Activated naive CD8-positive, alpha-beta T cell treated with anti-CD3 and anti-CD28 coated beads, Interleukin-2, amount 10 ng/mL, durations not matched to agents 7 days and 5 days (primary cell): ENCODE measurements at places on chromosomes 1 and 21.
A peak's percentile ranks its signal among the peaks of the same experiment; 100 is the strongest.

GRCh38 chr1:5693568-5693967, 298.7 kb downstream of the NPHP4 start:
- no peak for DNase-seq

- no peak for DNase-seq
Observed at GRCh38 chr1:215992620-215993019, 425.5 kb downstream of the KCTD3 start.

- no peak for DNase-seq
Observed at GRCh38 chr1:43143441-43143888, 28.6 kb downstream of the EBNA1BP2 start.

- DNase-seq = no peak
Observed at GRCh38 chr1:70978623-70979022, 69.0 kb downstream of the PTGER3 start.

DNA sequence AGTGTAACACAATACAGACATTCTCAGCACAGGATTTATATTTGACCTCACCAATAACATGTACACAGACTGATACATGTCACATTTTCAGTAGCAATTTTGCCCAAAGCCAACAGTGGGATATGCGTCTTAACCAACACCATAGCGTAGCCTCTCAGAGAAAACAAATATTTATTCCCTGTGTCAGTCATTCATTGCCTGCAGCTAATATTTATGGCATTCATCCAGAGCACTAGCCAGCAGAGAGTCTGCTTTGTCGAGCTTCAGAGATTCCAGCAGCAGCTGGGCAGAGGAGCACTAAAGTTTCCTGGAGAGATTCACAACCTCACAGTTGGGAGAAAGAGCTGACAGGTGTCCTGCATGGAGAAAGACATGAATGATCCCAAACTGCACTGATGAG, 400.7 kb upstream of the DAB1 start:
- no peak for DNase-seq

DNA sequence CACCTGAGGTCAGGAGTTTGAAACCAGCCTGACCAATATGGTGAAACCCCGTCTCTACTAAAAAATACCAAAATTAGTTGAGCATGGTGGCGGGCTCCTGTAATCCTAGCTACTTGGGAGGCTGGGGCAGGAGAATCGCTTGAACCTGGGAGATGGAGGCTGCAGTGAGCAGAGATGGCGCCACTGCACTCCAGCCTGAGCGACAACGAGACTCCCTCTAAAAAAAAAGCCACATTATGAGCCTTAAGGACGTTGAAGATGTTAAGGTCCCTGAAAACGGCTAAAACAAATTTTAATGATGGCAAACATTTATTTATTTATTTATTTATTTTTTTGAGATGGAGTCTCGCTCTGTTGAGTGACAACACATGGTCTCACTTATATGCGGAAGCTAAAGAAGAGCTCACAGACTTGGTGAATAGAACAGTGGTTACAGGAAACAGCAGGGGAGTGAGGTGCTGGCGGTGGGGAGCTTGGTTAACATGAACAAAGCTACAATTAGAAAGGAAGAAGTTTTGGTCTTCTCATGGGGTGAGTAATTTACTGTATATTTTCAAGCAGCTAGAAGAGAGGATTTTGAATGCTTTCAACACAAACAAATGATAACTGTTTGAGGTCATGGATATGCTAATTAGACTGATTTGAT, 47.1 kb downstream of the TCP10L start:
- DNase-seq = peak; percentile 52

GRCh38 chr1:230784163-230784562, 37.0 kb downstream of the CAPN9 start:
- no peak for DNase-seq

- no peak for DNase-seq
Observed at GRCh38 chr1:54011316-54012007, 6.5 kb downstream of the LDLRAD1 start.

DNA sequence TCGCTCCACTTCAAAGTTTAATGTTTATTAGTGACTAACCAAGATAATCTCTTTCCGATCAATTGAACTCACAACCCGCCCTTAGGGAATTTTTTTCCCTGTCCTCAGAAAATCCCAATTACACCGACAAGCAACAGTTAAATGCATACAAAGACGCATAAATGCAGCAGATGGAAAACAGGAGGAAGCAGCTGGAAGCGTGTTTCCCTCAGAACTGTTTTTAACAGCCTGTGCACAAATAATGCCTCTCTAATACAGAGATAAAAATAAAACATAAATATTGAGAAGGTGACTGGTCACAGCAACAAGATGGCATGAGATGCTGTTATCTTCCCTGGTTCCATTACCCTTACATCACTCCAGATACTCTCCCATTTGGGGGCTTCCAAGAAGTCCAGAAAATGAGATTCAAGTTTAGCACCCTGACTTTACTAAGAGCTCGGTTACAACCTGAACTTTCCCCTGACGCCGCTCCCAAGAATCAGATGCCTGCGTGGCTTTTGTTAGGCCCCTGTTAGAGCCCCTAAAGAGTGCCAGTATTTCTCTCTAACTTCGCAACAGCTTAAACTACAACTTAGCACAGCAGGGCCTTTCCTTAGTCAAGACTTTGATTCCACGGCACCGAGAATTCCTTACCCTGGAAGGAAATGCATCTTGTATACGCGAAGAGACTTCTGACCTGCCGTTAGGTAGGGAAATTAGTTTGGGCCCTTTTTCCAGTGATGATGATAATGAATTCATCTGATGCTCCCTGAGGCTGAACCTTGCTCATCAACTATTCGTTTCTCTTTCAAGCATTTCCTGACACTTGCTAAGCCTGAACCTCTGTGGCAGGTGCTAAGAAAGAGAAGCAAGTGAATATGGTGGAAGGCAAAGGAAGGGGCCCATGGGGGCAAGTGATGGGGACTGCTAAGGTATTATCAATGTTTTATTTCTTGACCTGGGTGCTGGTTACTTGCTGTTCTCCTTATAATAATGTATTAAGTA, 137.7 kb upstream of the SMYD2 start:
- DNase-seq = no peak

DNA sequence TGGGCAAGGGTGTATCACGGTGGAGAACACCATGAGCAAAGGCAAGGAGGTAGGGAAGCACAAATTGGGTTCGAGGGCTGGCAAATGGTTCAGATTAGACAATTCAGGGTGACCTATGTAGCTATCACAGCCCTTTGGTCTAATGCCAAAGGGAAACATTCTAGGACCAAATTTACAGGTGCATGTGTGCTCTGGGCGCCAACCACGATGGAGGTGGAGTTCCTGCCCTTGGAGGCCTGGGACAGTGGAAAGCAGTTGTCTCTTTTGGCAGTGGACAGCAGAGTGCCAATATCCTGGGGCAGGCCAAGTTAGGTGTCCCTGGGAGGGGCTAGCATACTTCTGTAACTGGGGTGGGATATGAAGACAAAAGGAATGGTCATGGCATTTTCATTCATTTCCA, 40.1 kb downstream of the IGFN1 start:
- no peak for DNase-seq

GRCh38 chr1:231951374-231951773, 324.8 kb downstream of the DISC1 start:
- no peak for DNase-seq

GRCh38 chr1:190101756-190102155, 375.9 kb downstream of the BRINP3 start:
- no peak for DNase-seq

DNA sequence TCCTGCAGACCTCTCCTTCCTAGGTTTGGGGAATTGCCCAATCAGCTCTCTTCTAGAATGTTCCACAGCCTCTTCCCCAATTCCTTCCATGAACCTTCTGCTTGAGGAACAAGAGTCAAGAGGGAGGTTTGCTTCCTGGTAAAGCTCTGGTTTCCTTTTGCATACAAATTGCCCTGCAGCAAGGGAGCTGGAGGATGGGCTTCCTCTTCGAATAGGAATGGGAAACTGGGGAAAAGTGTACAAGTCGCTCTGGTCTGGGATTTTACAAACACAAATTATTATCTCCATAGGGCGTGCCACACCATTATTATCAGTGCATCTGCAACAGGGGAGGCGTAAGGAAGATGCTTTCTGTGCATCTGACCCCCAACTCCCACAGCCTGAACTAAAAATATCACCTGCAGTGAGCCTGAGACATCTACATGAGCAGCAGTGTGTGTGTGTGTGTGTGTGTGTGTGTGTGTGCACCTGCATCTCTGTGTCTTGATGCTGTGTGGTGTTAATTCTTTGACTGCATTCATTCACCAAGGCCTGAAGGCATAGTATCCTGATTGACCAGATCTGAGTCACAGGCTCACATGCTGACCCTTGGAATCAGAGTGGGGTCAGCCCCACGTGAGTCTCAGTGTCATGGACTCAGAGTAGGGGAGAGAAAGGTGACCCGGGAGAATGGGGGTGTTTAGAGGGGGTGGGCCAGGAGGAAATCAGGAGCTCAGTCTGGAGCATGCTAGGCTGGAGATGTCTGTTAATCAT, 272.9 kb downstream of the KAZN start:
- DNase-seq = no peak

- DNase-seq = no peak
Observed at GRCh38 chr21:31186916-31187315, 148.6 kb upstream of the KRTAP19-8 start.

GRCh38 chr1:160748181-160748877, 9.3 kb downstream of the SLAMF7 start:
- no peak for DNase-seq

DNA sequence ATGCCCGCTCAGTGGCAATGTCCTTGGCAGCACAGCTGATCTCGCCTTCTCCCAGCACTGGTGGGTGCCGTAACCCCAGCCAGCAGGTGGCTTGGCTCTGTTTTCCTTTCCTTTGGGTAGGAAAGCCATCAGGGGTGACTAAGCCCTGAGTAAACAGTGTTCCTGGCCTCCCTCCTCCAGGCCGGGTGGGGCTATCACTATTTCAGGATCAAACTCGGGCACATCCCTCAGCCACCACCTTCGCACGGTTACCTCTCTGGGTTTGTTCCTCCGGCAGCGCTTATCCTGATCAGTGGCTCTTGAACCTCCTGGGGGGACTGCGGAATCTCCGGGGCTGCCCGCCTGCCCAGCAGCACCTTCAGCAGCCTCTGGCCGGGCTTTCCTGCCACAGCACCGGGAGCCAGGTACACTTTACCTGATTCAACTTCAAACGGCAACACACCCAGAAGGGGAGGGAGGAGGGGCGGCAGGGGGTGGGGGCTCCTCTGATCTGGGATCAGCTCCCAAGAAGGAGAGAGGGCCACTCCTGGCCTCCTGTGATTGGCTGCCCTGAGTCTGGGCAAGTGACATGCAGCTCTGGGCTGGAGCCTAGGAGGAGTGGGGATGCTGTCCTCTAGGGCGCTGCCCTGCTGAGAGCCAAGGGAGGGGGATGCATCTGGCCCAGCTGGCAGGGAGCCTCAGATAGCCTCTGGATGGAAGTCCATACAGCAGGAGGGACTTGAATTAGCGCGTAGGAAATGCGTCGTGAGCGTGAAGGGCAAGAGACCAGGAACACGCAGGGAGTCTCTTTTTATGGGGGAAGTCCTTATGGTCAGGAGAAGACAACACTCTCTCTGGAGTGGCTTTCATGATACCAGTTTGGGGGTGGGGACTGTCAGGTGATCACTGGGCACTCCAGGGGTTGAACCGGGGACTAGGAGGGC, at the start of gene ASCL5:
ASCL5 (minus strand) TSS at position 353 of the 923 bp plus-strand sequence. CDS start 11,812 bp downstream, outside the sequence.
- DNase-seq = no peak

DNA sequence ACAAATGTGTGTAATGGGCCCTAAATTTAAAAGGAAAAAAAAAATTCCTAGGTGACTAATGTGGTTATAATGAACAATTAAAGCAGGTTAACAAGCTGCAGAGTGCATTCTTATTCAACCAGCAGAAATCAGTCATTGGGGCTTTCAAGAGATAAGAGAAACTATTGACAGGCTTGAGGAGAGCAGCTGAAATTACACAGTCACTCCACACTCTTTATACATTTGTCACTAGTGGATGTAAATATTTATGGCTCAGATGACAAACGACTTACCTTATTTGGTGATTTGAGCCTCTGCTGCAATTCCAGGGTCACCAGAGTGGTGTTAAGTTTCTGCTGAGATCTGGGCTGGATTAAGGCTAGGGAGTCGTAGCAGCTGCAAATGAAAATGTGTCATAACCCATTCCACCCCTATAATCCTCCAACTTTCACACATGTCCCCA, 896.3 kb downstream of the TTLL7 start:
- no peak for DNase-seq

- DNase-seq = no peak
Observed at GRCh38 chr1:211829343-211830054, 1.1 kb downstream of the LPGAT1 start.

GRCh38 chr1:244988521-244988920, 124.2 kb upstream of the HNRNPU start:
- no peak for DNase-seq

DNA sequence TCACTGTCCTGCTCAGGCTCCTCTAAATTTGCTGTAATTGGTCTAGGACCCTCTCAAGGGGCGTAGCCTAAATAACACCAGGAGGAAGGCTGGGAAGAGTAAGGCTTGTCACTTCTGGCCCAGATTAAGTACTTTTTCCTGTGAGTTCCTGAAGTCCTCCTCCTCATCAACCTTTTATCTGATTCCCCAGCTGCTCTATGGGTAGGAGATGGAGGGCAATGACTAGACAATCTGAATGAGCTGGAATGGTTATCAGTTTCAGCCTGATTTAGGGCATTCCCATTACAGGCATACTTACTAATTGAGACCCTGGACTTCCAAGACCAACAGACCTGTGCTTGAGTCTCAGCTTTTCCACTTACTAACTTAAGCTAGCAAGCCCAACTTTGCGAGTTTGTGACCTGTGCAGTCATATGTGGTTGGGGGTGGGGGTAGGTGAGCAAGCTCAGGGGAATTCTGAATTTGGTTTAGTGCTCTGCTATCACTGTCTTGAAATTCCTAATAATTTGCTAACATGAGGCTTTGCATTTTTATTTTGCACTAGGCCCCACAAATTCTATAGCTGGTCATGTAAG, 18.0 kb upstream of the FGGY start:
- no peak for DNase-seq

GRCh38 chr21:25809013-25809412, 74.2 kb downstream of the GABPA start:
- no peak for DNase-seq

- no peak for DNase-seq
Observed at GRCh38 chr1:230863449-230863848, 4.9 kb downstream of the C1orf198 start.

DNA sequence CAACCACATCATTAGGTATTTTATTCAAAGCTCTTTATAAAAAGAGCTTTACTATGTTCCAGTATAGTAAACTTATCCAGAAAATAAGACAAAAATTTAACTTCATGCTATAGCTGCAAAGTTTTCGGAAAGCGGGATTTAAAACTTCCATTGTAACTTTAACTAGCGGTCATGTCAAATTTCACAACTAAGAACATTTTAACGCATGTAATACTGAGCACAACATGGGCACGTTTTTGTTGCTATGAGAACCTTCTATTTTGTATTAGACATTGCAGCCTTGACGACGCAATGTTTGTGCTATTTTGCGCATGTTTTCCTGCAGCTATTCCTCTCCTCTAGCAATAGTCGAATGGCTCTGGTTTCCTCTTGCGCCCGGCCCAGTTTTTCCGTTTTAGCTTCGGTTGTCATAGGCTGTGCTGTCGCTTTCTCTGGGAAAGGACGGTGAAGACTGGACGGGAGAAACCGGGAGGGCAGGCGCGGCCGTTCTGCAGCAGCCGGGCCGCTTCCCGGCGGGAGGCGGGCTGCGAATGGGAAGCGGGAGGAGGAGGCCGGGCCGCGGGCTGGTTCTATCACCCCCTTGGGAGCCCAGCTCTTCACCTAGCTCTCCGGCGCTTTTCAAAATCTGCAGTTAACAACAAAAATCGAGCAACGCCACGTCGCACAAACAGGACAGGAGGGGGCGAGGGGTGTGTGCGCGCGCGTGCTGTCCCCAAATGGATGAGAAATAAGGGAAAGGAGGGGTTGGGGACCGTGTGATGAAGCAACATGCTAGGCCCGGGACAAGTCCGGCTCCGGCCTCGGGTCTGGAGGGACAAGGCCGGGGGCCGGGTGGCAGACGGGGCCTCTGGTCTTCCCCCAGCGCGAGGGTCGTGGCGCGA, 105.3 kb upstream of the HNRNPU start:
- peak; percentile 71 for DNase-seq
